Epithelial cell of umbilical artery (primary cell): ENCODE measurements at places on chromosomes 16 and 17. TPM values are rescaled to one million over a fixed set of nuclear protein-coding genes. Genes with fewer than 3 reads are reported as not detected.

ACTG1 gene
- total RNA-seq: 7,045 and 11,034 TPM in 2 replicates

ADAD2 gene
- not detected in 2 replicates for total RNA-seq

EFCAB13 gene
- total RNA-seq: 6.5 and 6.7 TPM in 2 replicates

IRX5 gene
- under 0.01 TPM in 1 of 2 replicates, not detected in the other for total RNA-seq

ASPHD1 gene
- total RNA-seq: 1.2 and 3.6 TPM in 2 replicates

CES2 gene
- 12.0 and 17.5 TPM in 2 replicates for total RNA-seq

ABI3 gene
- 24.0 and 24.9 TPM in 2 replicates for total RNA-seq

GSG1L gene
- total RNA-seq: not detected in 2 replicates

PERCC1 gene
- not detected in 2 replicates for total RNA-seq

EPN2 gene
- total RNA-seq: 23.7 and 31.0 TPM in 2 replicates

TEX19 gene
- total RNA-seq: not detected in 2 replicates

STX1B gene
- under 0.01 TPM in 2 replicates for total RNA-seq
